A549 treated with ZK216348 at 1 μM for 4 hours (cell line): ENCODE measurements at places on chromosomes 1 and 21. TPM values are rescaled to one million over a fixed set of nuclear protein-coding genes. Genes with fewer than 3 reads are reported as not detected.

KCNJ15 gene
- total RNA-seq = 0.06 to 0.17 TPM (median 0.07 TPM) in 3 of 5 replicates, not detected in the others

GBP2 gene
- total RNA-seq = 0.53 to 1.4 TPM (median 0.85 TPM) in 5 replicates

OLIG2 gene
- total RNA-seq = not detected in 5 replicates

BMP8B gene
- 3.7 to 5.4 TPM (median 4.5 TPM) in 5 replicates for total RNA-seq

CAPZA1 gene
- total RNA-seq = 49.4 to 85.3 TPM (median 60.2 TPM) in 5 replicates

DYNLT5 gene
- not detected in 5 replicates for total RNA-seq

NMNAT2 gene
- 0.42 to 1.5 TPM (median 0.62 TPM) in 5 replicates for total RNA-seq

TFF3 gene
- not detected in 5 replicates for total RNA-seq

TNFSF18 gene
- total RNA-seq = not detected in 5 replicates

PEX14 gene
- total RNA-seq = 9.8 to 19.4 TPM (median 15.5 TPM) in 5 replicates

FOXO6 gene
- total RNA-seq = 0.48 to 1.1 TPM (median 1.0 TPM) in 5 replicates

CRABP2 gene
- total RNA-seq = 6.6 to 13.0 TPM (median 9.6 TPM) in 5 replicates

C1orf87 gene
- total RNA-seq = not detected in 5 replicates

APOBEC4 gene
- not detected in 5 replicates for total RNA-seq

TCHH gene
- 0.19 to 0.36 TPM (median 0.29 TPM) in 5 replicates for total RNA-seq

SPRR2G gene
- total RNA-seq = not detected in 5 replicates

MEX3A gene
- 0.83 to 3.8 TPM (median 2.2 TPM) in 5 replicates for total RNA-seq

CAMSAP2 gene
- total RNA-seq = 15.3 to 25.0 TPM (median 22.8 TPM) in 5 replicates

TAGLN2 gene
- total RNA-seq = 993 to 1,093 TPM (median 1,041 TPM) in 5 replicates

ANXA9 gene
- total RNA-seq = 0.87 to 1.3 TPM (median 1.1 TPM) in 5 replicates

HPCAL4 gene
- 0.19 to 0.36 TPM (median 0.26 TPM) in 5 replicates for total RNA-seq

FCRL6 gene
- not detected in 5 replicates for total RNA-seq

CENPF gene
- total RNA-seq = 65.5 to 122 TPM (median 79.5 TPM) in 5 replicates

C1orf53 gene
- 2.6 to 8.5 TPM (median 6.6 TPM) in 5 replicates for total RNA-seq
